ENCODE measurements at places on chromosomes 2 and 18.
A peak's percentile ranks its signal among the peaks of the same experiment; 100 is the strongest.

DNA sequence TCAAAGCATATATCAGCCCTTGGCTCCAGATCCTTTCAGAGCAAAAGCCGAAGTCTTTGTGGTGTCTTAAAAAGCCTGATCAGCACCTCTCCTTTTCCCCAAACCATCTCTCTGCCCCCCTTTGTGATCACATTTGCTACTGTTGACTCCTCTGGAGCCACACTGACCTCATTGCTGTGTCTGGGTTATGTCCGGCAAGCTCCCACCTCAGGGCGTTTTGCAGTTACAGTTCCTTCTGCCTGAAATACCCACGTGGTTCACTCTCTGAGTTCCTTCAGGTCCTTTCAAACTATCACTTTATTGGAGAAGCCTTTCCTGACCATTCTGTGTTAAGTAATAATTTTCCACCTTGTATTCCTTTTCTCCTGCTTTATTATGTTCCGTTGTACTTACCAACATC is 11.8 kb downstream of the C2orf69 start:
- DNase-seq = no peak

- DNase-seq = no peak
Measured at GRCh38 chr2:120343100-120343432, 2.9 kb upstream of the INHBB start.

DNA sequence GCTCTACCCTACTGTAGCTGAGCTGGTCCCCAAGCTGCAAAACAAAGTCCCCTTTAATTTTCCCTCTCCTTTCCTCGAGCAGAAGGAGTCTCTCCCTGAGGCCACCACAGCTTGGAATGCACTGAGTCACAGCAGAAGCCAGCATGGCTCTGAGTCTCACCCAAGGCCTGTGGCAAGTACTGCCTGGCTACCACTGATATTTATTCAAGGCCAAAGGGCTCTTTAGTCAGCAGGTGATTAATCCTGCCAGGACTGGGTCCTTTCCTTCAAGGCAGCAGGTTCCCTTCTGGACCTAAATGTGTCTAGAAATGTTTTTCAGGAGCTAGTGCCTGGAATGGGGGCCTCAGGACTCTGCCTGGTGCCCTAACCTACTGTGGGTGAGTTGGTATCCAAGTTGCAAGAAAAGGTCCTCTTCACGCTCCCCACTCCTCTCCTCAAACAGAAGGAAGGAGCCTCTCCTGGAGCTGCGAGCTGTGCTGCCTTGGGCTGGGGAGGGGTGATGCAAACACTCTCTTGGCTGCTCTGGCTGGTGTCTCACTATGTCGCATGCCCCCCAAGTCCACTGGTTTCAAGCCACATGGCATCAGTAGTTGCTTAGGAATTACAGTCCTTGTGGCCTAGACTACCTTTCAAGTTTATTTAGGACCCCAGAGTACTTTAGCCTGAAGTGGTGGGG is 53.4 kb downstream of the CD28 start:
- DNase-seq = no peak

- DNase-seq = no peak
Measured at GRCh38 chr2:42560899-42561298, 7.5 kb upstream of the MTA3 start.

DNA sequence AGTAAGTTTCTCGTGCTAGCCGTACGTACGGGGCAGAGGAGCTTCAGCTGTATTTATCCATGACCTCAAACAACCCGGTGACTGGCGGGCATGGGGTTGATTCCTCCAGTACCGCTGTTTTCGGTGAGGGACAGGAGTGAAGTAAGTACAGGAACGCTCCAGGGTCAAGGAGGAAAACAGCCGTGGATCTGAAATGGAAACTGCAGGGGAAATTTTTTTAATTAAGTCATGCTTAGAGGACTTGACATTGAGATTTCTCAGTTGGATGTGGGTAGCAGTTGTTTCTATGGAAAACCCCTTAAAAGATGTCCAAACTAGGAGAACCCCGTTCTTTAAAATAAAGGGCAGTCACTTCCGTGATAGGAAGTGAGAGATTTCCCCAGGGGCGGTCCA is 1.2 kb downstream of the RAB12 start:
- no peak for DNase-seq

DNA sequence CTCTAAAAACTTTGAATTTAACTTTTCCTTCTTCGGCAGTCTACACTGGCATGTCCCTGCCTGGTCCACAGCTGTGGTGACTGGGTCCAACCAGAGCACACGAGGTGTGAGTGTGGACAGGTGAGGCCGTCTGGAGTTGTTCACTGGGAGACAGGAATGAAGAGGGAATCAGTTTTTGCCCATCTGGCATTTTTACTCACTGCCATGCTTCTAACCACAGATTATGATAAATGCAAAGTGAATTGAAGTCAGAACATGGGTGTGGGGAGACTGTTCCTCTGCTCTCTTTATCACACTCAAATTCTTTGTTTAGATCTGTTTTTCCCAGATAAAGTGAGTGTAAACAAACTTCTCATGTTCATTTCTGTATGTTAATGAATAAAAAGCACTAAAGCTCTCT is 54.7 kb upstream of the PIEZO2 start:
- no peak for DNase-seq

- peak; percentile 41 for DNase-seq
Measured at GRCh38 chr2:20677301-20678085, 10.5 kb downstream of the GDF7 start.

GRCh38 chr2:98453083-98453482 is 8.4 kb downstream of the INPP4A start:
- DNase-seq = no peak

DNA sequence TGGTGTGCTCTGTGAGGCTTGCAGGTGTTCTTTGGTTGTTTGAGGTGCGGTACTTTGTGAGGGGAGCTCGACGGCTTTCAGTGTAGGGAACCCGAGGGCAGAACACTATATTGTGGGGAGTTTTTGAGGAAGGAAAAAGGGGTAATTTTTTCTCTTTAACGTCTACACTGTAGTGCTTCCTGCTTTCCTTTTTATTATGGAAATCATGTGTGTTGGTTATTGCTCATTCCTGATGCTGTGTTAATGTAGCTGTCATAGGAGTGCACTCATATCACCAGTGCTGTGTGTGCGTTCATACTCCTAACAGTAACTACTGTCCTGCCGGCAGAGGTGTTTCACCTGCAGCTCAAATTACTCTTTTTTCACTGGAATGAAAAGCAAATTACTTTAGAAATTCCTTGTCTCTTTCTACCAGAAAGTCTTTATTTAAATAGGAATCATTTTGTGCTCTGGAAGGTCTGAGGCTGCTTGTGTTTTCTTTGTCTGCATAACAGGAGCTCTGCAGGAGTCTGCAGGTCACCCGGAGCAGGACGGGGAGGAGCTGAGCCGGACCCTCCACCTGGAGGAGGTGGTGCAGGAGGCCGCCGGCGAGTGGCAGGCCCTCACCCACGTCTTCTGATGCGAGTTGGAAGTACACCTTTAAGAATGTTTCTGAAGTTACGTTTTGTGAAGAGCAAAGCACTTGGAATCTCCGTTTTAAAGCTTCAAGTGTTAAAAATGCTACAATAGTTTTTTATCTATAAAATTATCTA is 145.5 kb downstream of the ZNF236 start:
- no peak for DNase-seq

DNA sequence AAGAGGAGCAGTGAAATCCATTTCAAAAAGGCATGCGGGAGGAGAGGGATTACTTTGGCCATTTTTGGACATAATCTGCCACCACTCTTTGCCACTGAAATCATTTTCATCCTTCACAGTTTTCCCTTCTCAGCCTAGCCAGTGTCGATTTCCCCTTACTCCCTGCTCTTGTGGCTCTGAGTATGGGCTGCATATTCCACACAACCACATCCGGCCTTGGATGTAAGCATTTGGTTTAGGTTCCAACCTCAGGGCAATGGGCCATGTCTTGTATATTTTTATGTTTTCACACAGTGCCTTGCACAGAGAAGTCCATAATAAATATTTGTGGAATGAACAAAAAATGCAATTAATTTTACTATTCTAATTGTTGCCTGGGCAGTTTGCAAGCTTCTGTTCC is 7.7 kb upstream of the SERPINE2 start:
- DNase-seq = no peak

GRCh38 chr2:15181092-15181745 is 379.9 kb downstream of the NBAS start:
- DNase-seq = no peak

- DNase-seq = no peak
Measured at GRCh38 chr2:204770735-204771134, 225.5 kb downstream of the PARD3B start.

Data from endothelial cell (in vitro differentiated cells).